ENCODE measurements at places on chromosomes 4 and X.

DNA sequence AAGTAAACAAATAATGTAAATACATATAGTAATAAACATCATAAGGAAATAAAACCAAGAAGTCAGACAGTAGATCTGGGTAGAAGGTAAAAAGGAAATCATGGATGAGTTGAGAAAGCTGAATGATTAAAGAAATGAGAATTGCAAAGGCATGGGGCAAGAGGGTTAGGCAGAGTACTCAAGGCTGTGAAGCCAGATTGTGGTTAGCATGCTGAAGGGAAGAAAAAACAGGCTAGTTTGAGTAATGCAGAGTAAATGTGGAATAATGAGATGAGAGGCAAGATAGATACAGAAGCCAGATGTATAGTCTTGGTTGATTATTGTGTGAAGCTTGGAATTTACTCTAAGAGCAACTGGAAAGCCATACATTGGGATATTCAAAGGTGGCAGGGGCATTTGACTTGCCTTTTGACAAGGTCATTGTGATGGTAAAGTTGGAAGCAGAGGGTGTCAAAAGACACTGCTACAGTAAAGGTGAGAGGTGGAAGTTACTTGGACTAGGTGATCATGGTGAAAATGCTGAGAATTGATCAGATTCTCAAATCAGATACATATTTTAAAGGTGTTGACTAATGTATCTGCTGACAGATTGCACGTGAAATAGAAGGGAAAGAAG lies 307.0 kb downstream of the FSTL5 start:
- no peak for DNase-seq

GRCh38 chr4:86582410-86582809 lies 11.7 kb upstream of the PTPN13 start:
- DNase-seq = no peak

GRCh38 chrX:105299286-105299685 lies 78.8 kb upstream of the TEX13A start:
- no peak for DNase-seq

DNA sequence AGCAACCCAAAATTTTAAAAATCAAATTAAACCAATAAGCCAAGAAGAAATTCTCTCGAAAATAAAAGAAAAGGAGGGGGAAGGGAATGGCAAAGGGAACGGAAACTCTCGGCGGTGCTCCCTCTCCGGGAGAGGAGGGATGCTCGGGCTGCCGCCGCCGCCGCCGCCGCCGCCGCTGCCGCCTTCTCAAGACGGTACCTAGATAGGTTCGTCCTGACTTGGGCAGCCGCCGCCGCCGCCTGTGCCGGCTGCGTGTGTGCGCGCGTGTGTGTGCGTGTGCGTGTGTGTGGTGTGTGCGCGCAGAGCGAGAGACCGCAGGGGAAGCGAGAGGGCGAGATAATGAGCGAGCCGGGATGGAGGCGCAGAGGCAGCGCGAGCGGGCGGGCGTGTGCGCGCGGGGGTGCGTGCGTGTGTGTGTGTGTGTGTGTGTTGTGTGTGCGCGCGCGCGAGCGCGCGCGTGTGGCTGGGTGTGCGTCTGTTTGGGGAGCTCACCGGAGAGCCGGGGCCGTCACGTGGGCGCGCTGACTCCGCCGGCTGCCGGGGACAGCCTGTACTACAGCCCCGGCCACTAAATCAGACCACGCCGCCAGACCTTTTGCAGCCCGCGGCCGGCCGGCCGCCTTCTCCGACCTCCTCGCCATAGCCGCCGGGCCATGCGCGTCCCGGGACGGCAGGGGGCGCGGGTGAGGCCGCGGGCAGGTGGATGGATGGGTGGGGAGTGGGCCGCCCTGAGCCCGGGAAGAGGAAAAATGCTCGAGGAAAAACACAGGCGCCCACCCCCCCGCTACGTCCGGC lies 111.6 kb downstream of the DHX15 start:
- peak; percentile 91 for DNase-seq

- DNase-seq = no peak
Observed at GRCh38 chr4:47386561-47387235, 76.8 kb downstream of the COMMD8 start.

DNA sequence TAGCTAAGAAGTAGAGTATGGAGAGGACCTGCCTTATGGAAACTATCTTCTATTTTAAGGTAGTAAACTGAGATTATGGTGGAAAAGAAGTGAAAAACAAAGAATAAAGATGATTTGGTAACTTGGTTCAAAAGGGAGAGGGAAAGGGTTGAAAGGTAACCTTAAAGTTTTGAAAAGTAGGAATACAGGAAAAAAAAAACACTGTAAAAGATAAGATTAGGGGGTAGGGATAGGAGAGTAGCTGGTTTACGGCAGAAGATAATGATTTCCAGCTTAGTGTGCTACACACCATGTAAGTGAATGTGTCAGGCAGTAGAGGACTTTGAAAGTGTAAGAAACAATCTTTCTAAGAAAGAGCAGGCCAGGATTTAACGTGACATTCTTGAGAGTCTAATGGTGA lies 35.3 kb downstream of the FAM13A start:
- DNase-seq = no peak

- DNase-seq = no peak
Observed at GRCh38 chr4:55020131-55020530, 105.3 kb downstream of the KDR start.

- DNase-seq = no peak
Observed at GRCh38 chr4:108049406-108049805, 59.7 kb downstream of the HADH start.

- no peak for DNase-seq
Observed at GRCh38 chr4:150668824-150669223, 86.9 kb downstream of the MAB21L2 start.

DNA sequence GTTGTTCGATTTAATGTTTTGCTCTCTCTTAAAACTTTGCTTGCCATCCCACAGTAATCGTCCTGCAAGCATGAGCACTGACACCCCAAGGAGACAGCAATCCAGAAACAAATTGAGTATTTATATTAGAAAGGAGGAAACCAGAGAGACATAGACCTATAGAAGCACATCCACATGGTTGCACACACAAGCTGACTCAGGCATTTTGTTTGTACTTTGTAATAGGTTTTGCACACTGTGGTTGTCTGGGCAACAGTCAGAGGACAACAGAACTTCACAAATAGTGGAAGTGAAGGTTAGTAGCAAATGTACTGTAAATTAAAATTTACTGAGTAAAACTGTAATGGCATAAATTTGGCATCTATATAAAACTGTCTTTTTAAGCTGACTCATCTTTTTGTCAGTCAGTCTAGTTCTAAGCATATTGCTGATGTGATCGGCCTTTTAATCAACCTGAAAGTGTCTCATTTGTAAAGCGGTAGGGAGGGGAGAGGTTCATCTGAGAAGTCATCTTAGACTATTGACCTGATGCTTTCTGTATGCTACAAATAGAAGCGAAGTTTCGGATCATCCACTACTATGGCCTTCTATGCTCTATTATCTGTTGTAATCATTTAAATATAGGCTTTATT lies 1624.7 kb downstream of the ARAP2 start:
- DNase-seq = no peak

- DNase-seq = no peak
Observed at GRCh38 chr4:177573507-177573906, 131.3 kb upstream of the AGA start.

- DNase-seq = no peak
Observed at GRCh38 chr4:53527326-53527725, 64.0 kb downstream of the LNX1 start.

- no peak for DNase-seq
Observed at GRCh38 chr4:110294165-110294564, 95.8 kb upstream of the ELOVL6 start.

DNA sequence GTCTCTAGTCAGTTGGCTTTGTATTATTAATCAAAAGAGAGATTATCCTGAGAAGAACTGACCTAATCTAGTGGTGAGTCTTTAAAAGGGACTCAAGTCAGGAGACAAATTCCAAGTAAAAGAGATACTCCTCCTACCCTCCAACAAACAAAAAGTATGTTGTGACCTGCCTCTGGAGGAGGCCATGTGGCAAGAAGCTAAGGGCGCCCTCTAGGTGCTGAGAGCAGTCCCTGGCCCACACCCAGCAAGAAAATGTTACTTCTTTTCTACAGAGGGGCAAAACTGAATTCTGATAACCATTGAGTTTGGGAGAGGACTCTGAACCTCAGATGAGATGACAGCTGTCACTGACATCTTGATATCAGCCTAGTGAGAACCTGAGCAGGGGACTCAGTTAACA lies 953.6 kb upstream of the AGA start:
- DNase-seq = no peak

- no peak for DNase-seq
Observed at GRCh38 chrX:33465137-33465536, 253.8 kb upstream of the DMD start.

DNA sequence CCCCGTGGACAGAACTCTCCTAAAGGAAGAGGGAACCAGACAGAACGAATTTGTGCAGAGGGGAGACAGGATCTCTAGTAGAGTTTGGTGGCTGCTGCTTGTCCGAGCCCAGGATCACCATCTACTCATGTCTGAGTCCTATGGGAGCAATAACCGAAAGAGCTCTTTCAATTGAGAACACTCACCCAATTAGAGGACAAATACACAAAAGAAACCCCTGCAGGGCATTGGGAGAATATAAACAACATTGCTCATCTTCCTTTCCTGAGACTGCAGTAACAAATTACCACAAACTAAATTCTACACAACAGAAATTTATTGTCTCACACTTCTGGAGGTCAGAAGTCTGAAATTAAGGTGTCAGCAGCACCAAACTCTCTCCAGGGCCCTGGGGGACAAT lies 65.6 kb downstream of the SPINK2 start:
- no peak for DNase-seq

- no peak for DNase-seq
Observed at GRCh38 chr4:140056015-140056414, 98.0 kb downstream of the MAML3 start.

- DNase-seq = no peak
Observed at GRCh38 chr4:187077744-187078401, 354.2 kb upstream of the FAT1 start.

DNA sequence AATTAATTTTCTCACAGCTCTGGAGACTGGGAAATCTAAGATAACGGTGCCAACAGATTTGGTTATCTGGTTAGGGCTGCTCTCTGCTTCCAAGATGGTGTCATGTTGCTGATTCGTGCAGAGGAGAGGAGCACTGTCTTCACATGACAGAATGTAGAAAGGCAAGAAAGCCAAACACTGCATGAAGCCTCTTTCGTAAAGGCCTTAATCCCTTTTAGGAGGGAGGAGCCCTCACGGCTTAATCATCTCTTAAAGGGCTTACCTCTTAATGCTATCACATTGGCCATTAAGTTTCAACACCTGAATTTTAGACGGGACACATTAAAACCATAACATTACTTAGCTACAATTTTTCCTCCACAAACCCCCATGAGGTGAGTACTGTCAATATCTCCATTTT lies 174.1 kb downstream of the COX18 start:
- no peak for DNase-seq

- DNase-seq = no peak
Observed at GRCh38 chr4:40628888-40629287, 776 bp downstream of the RBM47 start.

DNA sequence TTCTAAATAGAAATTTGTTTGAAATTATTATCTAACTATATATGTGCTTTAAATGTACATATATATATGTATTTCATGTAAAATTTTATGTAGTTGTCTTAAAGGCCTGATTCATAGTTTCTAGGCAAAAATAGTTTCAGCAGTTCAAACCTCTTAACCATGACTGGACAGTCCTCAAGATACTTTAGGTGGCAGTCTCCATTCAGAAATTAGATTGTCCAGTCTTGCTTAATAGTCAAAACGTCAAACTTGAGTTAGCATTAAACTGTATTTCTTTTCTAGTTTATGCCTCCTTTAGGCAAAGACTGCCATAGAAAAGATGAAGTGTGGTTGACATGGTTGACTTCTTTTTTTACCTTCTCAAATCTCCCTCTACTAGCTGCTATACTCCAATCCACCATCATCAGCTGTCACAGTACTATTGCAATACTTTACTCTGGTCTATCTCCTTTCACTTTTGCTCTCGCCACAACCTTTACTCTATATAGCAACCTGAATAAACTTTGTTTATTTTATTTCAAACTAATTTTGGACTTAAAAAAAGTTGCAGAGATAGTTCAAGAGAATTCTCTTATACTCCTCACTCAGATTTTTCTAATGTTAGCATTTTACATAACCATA lies 395.6 kb upstream of the DIPK2B start:
- DNase-seq = no peak

- no peak for DNase-seq
Observed at GRCh38 chr4:31530555-31530954, 810.4 kb downstream of the PCDH7 start.

DNA sequence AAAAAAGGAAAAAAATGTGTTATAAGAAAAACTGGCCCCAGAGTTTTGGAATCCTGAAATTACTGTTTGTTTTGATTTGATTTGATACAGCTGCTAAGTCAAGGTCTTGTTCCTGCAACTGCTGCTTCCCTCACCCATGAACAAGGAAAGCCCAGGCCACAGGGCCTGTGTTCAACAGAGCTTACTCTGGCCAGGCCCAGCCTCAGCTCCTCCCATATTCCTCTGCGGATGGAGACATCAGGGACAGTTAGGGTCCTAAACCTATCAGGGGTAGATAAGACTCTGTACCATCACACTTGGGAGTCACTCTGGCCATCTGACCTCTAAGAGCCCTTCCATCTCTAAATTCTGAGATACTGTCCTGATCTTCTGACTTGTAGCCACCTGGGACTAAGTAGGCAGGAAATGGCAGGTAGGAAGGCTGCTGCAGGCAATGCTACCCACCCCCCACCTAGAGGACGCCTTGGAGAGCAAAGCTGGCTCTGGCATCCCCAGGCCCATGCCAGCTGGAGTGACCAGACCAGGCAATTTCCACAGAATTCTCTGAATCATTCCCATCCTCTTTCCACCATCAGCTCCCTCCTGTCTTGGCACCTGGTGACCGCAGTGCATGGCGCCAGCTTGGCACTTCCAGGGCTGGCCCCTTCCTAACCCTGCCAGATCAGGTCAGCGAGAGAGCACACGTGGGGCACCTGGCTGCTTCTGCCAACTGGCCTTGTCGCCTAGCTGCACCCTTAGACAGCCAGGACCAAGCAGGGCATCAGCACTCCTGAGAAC lies 58.0 kb upstream of the TMEM33 start:
- DNase-seq = no peak

DNA sequence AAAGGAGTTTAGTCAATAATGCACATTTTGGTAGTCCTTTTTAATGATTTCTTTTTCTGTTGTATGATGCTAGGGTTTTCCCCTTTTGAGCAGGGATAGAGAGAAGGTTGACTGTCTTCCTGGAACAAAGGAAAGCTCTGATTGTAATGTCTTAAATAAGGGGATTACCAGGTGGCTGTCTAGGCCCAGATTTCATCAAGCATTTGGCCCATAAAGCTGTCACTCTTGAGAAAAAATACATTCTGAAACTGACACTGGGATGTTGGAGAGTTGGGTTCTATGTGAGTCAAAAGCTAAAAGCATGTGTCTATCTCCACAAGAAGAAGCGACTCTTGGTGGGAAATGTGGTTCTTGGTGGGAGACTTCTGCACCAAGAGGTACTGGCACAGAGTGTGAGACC lies 26.4 kb downstream of the KIAA1210 start:
- no peak for DNase-seq

- peak; percentile 50 for DNase-seq
Observed at GRCh38 chr4:125091-125771, 930 bp downstream of the ZNF718 start.

GRCh38 chr4:72899214-72899613 lies 170.3 kb downstream of the COX18 start:
- no peak for DNase-seq

Data from Right ventricle myocardium superior (tissue), 1 donor.